ENCODE measurements at places on chromosomes 11 and 22. TPM values are rescaled to one million over a fixed set of nuclear protein-coding genes. Genes with fewer than 3 reads are reported as not detected.

The PLAAT4 gene
- polyA plus RNA-seq = 4.0 TPM

The IGSF9B gene
- 0.29 TPM for polyA plus RNA-seq

The TSPAN4 gene
- 135 TPM for polyA plus RNA-seq

The OR56A1 gene
- not detected for polyA plus RNA-seq

The GRAP2 gene
- polyA plus RNA-seq = not detected

The MYOD1 gene
- not detected for polyA plus RNA-seq

The POTEH gene
- not detected for polyA plus RNA-seq

The TESMIN gene
- polyA plus RNA-seq = 5.2 TPM

The TRIM29 gene
- polyA plus RNA-seq = 211 TPM

The RFPL2 gene
- not detected for polyA plus RNA-seq

The MMP1 gene
- polyA plus RNA-seq = 43.4 TPM

The UBXN1 gene
- polyA plus RNA-seq = 150 TPM

The PITPNB gene
- 41.0 TPM for polyA plus RNA-seq

The FAM180B gene
- polyA plus RNA-seq = not detected

The TRMU gene
- polyA plus RNA-seq = 45.0 TPM

The CEND1 gene
- polyA plus RNA-seq = not detected

The GRM5 gene
- polyA plus RNA-seq = under 0.01 TPM

The SNX19 gene
- 8.2 TPM for polyA plus RNA-seq

The TRIM51 gene
- polyA plus RNA-seq = not detected

The MAP6 gene
- polyA plus RNA-seq = 1.3 TPM

The CBLIF gene
- polyA plus RNA-seq = not detected

The VSTM5 gene
- polyA plus RNA-seq = 0.03 TPM

The OVOL1 gene
- 0.36 TPM for polyA plus RNA-seq

Measured in foreskin keratinocyte (primary cell).